ENCODE measurements at places on chromosomes 6 and 20.

- no peak for DNase-seq
These were observed 304.6 kb downstream of the CDH4 start for GRCh38 chr20:61556673-61557072.

- DNase-seq = no peak
These were observed 21.6 kb downstream of the C6orf163 start for GRCh38 chr6:87366072-87366827.

DNA sequence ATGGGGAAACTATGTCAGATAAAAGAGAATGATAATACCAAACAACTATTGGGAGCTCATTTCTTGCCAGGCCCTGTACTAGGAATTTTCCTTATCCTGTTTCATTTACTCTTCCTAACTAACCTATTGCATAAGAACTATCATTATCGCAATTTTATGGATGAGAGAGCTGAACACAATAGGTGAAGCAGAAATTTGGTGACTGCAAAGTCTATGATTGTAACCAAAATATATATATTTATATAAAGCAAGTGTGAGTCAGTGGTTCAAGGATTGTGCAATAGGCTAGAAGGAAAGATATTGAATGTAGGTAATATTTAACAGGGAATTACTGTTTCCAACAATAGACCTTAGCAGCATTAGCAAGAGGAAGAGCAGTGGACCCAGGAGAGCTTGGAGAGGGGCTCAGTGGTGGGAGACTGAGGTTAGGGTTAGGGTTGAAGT is 181.1 kb upstream of the TENT5A start:
- DNase-seq = no peak

GRCh38 chr6:31664790-31665500 is at the start of gene GPANK1:
Gene GPANK1, minus strand, starts transcription at chr6:31664997. Its CDS starts 519 bp downstream, at chr6:31664478.
- DNase-seq = peak; percentile 95

DNA sequence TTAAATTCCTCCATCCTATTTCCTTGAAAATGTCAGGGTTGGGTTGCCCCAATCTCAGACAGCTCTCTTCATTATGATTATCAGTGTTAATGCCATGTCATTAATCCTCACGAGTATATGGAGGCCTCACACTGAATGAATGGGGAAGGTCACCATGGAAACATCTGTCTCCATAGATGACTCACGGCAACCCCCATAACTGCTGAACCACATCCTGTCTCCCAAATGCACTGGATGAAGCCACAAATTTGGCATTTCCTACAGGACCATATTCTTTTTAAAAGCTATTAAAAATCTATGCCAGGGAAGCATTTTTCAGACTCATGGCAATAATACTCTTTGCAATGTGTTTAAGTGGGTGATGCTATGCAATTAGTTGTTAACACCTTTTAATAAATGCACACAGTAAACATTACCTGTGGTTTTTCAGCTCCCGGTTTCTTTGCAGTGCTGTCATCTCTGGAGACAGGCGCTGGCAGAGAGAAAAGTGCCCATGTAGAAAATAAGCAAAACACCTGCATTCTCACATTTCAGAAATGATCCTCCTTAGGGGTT is 80.1 kb upstream of the PTPRK start:
- peak; percentile 29 for DNase-seq

DNA sequence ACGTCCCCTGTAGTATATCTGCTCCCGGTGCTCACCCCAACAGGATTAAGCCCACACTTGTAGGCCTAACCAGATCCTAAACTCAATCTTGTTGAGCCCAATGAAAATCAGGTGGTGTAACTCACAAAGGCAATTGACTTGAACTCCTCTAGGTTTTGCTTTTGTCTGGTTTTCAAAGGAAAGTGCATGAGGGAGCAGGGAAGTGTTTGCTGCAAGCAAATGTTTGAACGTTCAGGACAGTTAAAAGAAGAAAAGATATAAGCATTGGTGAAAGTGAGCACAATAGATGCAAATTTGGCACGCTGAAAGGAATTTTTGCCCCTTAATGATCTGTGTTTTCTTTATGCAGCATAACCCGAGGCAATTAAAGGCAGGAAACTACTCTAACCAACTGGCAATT is 212.6 kb downstream of the PLCB1 start:
- no peak for DNase-seq

- no peak for DNase-seq
These were observed 90.8 kb downstream of the MYLK4 start for GRCh38 chr6:2659882-2660281.

Measured in femur (tissue), 1 donor.